ENCODE measurements at places on chromosomes 3 and 15.

GRCh38 chr15:76468722-76469121 is 132.1 kb downstream of the ISL2 start:
- no peak for DNase-seq

DNA sequence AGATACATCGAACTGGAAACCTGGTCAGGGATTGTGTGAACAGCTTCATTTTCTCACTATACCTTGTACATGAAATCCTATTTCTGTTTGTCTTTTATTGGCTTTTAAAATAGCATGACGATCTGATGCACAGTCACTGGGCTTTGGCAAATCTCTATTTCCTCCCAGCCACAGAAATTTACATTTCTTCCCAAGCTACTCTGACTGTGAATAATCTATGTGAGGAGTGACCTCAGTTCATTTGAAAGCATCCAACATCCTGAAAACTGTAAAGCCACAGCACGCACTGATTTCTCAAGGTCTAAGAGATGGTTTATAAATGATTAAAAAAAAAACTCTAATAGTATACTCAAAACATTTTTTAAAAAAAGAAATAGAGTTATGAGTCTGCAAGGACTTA is 450.3 kb downstream of the IL5RA start:
- no peak for DNase-seq

DNA sequence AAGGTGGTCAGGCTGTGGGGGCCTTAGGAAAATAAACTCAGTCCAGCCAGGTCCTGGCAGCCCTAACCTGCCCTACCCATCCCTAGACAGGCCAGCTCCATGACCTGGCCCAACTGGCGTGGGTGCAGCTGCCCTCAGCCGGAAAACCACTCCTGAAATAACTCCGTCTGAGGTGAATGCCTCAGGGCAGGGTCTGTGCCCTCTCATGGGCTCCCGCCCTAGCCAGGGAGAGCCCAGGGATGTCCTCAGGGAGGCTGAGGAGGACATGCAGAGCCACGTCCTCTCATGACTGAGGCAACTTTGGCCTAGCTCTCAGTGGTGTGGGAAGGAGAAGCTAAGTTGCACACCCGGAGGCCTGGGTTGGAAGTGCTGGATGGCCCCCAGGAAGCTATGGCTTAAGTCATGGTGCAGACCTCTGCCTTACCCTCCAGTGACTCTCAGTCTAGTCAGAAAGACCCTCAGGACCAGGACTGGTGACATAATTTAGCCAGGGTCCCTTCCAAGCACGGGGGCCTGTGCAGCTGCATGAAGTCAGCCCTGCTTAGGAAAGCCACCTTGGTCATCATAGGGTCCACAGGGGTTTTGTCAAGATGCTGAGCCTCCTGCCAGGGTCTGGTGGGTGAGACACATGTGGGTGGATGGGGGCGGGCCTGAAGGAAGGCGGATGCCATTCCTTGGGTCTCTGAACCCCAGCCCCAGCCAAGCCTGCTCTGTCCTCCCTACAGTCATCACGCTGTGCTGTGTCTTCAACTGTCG is 7.4 kb downstream of the TMIE start:
- no peak for DNase-seq

DNA sequence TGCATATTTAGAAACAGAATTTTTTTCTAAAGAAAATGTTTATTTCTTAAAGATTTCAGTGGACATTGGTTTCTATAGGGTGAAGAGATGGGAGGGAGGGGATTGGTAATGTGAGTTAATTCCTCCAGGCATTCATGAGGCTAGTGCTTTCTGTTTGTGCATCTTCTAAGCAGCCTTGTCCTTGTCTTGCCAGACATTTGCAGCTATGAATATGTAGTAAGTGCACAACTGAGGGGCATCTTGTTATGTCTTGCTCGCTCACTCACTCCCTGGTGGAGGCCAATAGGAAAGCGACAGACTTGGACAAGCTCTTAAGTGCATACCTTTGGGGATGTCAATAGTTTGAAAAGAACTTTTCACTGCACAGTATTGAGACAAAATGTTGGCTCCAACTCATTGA is 92.5 kb upstream of the ATP10A start:
- no peak for DNase-seq

- DNase-seq = no peak
These were observed 451.5 kb upstream of the PPP2R3A start for GRCh38 chr3:135514060-135514448.

GRCh38 chr3:81752604-81753003 is 8.8 kb downstream of the GBE1 start:
- DNase-seq = no peak

- DNase-seq = no peak
These were observed 484.8 kb downstream of the CNTN3 start for GRCh38 chr3:74129611-74130010.

Measured in AG09309 (cell line).